Sigmoid colon (tissue), 7 donors: ENCODE measurements at places on chromosomes 2 and 18. TPM values are rescaled to one million over a fixed set of nuclear protein-coding genes. Genes with fewer than 3 reads are reported as not detected.

The INPP5D gene
- 4.2 TPM for polyA plus RNA-seq

The VWC2L gene
- polyA plus RNA-seq, result not detected

The MC4R gene
- not detected for polyA plus RNA-seq

The IL1B gene
- polyA plus RNA-seq, result 6.0 TPM

The MAPK4 gene
- polyA plus RNA-seq, result not detected

The ANKRD29 gene
- 2.5 TPM for polyA plus RNA-seq

The PRKRA gene
- polyA plus RNA-seq, result 25.2 TPM

The UGT1A4 gene
- polyA plus RNA-seq, result 0.60 TPM

The GPR55 gene
- polyA plus RNA-seq, result 0.23 TPM

The CLASP1 gene
- polyA plus RNA-seq, result 3.0 TPM

The GNLY gene
- 13.9 TPM for polyA plus RNA-seq

The APLF gene
- 0.60 TPM for polyA plus RNA-seq

The IL1F10 gene
- polyA plus RNA-seq, result not detected

The COA5 gene
- 38.8 TPM for polyA plus RNA-seq

The LTBP1 gene
- polyA plus RNA-seq, result 22.9 TPM

The FRZB gene
- polyA plus RNA-seq, result 10.2 TPM

The SDC1 gene
- polyA plus RNA-seq, result 14.4 TPM

The ICOS gene
- polyA plus RNA-seq, result not detected

The PMAIP1 gene
- 8.8 TPM for polyA plus RNA-seq

The RESP18 gene
- not detected for polyA plus RNA-seq

The CTAGE1 gene
- not detected for polyA plus RNA-seq

The NEU2 gene
- not detected for polyA plus RNA-seq

The NLRC4 gene
- polyA plus RNA-seq, result 2.3 TPM

The ZNF385B gene
- polyA plus RNA-seq, result not detected

The ERBB4 gene
- 0.03 TPM for polyA plus RNA-seq

The DNPEP gene
- 108 TPM for polyA plus RNA-seq

GRCh38 chr2:207230261-207231105, 64.7 kb upstream of the KLF7 start:
- no peak for DNase-seq

DNA sequence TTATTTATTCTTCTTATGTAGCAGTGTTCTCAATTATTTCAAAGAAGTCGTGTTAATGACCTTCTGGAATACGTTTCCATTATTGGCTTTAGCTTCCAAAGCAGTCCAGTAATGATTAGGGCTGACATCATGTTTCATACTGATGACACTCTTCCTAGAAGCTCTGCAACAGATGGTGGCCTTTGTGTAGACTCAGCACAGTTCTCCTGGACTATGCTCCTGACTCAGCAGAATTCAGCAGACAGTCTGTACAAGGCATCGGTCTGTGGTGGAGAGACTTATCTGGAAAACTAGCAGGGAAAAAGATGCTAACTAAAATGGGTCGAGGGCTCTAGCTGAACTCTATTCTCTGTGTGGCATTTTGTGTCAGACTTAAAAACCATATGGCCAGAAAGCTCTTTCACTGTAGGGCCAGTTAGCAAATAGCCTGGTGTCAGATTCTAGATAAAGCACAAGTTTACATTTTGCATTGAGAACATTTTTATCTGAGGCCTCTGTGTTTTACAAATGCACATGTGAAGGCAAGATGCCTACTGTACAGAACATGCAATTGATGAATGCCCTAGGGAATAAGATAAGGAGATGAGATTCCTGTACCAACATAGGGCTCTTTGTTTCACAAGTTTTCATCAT, 35.1 kb downstream of the GULP1 start:
- no peak for DNase-seq

GRCh38 chr2:17754773-17755425, 961 bp downstream of the GEN1 start:
- DNase-seq, result no peak

DNA sequence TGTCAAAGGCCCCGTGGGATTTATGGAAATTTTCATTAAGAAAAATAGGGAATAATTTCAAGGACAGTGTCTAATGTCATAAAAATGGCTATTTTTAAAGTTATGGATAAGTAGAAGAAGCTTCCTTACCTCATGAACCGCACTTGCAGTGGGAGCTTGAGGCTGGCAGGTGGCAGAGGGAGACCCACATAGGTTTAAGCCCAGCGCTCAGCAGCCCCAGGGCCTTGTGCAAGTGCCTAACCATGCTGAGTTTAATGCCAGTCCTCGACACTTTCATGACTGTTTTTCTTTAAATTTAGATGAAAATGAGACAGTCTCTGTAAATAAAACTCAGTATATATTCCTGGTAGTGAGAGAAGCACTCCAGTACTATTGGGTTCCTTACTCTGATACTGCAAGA, 285.6 kb downstream of the CNTNAP5 start:
- DNase-seq, result no peak

DNA sequence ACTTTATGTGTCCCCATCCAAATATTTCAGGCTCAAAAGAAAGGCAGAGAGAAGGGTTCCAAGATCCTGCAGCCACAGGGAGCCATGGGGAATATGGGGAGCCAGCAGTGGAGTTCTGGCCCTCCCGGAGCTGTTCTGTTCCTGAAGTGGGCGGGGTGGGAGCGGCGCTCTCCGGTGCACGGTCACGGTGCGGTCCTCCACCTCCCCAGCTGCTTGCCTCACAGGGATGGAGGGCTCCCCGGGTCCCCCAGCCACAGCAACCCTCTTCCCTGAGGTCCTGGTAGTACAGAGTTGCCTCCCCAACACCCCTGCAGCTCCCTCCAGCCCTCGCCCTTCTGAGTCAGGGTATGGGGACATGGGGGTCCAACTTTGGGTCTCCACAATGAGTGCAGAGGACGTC, 26.2 kb upstream of the SNED1 start:
- no peak for DNase-seq

GRCh38 chr18:68728081-68728700, 13.3 kb upstream of the TMX3 start:
- no peak for DNase-seq

GRCh38 chr2:177881008-177881747, 191.4 kb downstream of the PDE11A start:
- DNase-seq, result no peak

- no peak for DNase-seq
Measured at GRCh38 chr2:40367652-40368051, 84.2 kb downstream of the SLC8A1 start.

DNA sequence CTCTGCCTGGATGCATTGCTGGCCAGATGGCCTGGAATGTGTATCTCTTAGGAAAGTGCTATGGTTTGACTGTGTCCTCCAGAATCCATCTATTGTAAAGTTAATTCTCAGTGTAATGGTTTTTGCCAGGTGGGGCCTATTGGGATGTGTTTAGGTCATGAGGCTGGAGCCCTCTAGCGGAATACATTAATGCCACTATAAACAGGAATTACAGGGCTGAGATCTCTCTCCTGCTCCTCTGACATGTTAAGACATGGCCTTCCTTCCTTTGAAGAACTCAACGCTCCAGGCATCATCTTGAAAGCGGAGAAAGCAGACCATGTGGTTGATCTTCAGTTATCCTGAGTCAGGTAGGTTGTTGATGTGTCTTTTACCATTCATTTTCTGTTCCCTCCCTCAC, 276.4 kb downstream of the RPIA start:
- no peak for DNase-seq

DNA sequence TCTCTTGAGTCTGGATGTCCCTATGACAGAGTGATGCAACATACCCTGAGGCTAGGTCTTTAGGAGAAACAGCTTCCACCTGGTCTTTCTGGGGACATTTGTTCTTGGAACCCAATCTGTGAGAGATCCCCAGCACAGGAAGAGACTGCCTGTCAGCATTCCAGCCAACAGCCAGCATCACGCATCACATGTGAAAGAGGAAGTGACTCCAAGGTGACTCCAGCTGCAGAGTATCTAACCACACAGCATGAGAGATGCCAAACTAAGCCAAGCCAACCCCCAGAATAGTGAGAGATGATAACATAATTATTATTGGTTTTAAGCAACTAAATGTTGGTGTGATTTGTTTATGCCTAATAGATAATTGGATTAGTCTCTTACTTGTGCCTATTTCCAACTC, 35.7 kb downstream of the C18orf63 start:
- no peak for DNase-seq

- DNase-seq, result no peak
Measured at GRCh38 chr2:85644909-85645308, 23.1 kb downstream of the SFTPB start.

DNA sequence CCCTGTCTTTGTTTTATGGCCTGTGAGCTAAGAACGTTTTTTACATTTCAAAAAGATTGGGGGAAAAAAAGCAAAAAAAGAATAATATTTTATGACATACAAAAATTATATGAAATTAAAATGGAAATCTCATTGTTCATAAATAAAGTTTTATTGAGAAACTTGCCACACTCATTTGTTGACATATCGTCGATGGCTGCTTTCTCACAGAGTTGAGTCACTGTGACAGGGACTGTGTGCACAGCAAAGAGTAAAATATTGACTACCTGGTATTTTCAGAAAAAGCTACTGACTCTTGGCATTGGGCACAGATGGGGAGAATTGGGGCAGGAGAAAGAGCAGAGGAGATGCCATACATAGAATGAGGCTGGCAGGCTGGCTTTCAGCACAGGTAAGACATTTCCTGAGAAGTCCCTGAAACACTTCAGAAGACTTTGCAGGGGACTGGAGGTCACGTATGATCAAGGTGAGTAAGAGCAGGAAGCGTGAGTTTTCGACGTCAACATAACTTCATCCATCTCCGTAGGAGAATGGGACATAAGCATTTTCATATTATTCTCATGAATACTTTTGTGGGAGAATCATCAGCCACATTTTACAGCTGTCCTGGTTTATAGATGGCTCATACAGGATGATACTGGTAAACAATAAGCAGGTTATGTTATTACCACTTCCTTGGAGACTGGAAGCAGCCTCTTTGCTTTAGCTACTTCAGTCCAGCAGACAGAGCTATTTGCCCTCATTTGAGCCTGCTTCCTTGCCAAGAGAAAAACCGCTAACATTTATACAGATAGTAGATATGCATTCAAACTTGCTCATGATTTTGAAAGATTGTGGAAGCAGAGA, 32.5 kb upstream of the PUM2 start:
- DNase-seq, result no peak

- peak; percentile 74 for DNase-seq
Measured at GRCh38 chr2:237726401-237726830, 72.2 kb upstream of the RBM44 start.

- no peak for DNase-seq
Measured at GRCh38 chr2:51995293-51995692, 963.4 kb upstream of the NRXN1 start.

- no peak for DNase-seq
Measured at GRCh38 chr18:26403491-26403890, 144.9 kb downstream of the KCTD1 start.

GRCh38 chr18:69647702-69648101, 247.0 kb downstream of the DOK6 start:
- no peak for DNase-seq

- no peak for DNase-seq
Measured at GRCh38 chr18:53375621-53376020, 848.8 kb downstream of the MBD2 start.

- DNase-seq, result no peak
Measured at GRCh38 chr2:206116278-206116677, 30.3 kb upstream of the INO80D start.

GRCh38 chr18:10412933-10413332, 41.5 kb upstream of the APCDD1 start:
- DNase-seq, result no peak

- DNase-seq, result no peak
Measured at GRCh38 chr2:238082827-238083226, 17.3 kb upstream of the ESPNL start.

GRCh38 chr18:36759167-36759776, 69.5 kb downstream of the TPGS2 start:
- no peak for DNase-seq

- no peak for DNase-seq
Measured at GRCh38 chr18:60191926-60192325, 180.6 kb downstream of the MC4R start.

GRCh38 chr2:194062401-194062800, 1594.6 kb upstream of the SLC39A10 start:
- no peak for DNase-seq

- DNase-seq, result no peak
Measured at GRCh38 chr2:9919512-9919911, 32.0 kb upstream of the GRHL1 start.

DNA sequence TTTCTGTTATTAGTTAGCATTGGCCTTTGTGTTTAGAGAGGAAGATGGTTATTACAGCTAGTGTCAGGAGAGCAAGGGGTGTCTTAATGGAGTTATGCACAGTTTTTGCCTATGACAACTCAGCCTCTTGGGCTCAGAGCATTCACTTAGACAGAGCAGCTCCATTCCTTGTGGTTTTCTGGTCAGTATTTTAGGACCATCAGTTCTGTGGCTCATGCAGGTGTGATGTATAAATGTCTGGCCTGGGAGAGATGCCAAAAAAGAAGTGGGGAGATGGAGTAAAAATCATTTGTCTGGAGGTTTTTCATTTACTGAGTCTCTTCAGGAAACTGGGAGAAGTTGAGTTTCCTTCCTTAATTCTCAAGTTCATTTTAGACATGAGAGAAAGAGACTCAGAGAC, 79.7 kb downstream of the PRKCE start:
- DNase-seq, result no peak

DNA sequence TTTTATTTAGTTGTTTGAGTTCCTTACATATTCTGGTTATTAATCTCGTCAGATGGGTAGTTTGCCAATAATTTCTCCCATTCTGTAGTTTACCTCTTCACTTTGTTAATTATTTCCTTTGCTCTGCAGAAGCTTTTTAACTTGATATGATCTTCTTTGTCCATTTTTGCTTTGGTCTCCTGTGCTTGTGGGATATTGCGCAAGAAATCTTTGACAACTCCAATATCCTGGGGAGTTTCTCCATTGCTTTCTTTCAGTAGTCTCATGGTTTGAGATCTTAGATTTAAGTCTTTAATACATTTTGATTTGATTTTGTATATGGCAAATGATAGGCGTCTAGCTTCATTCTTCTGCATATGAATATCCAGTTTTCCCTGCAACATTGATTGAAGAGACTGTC, 389.2 kb downstream of the LRP1B start:
- no peak for DNase-seq

GRCh38 chr2:70322518-70322917, 20.7 kb upstream of the FAM136A start:
- no peak for DNase-seq
